Placental epithelial cell (primary cell): ENCODE measurements at places on chromosomes 7 and 10. TPM values are rescaled to one million over a fixed set of nuclear protein-coding genes. Genes with fewer than 3 reads are reported as not detected.

The POMZP3 gene
- 4.7 and 7.1 TPM in 2 replicates for total RNA-seq

The TBXAS1 gene
- total RNA-seq = 1.6 and 5.0 TPM in 2 replicates

The PRSS2 gene
- total RNA-seq = not detected in 2 replicates

The MYO1G gene
- 0.33 and 0.39 TPM in 2 replicates for total RNA-seq

The PALD1 gene
- total RNA-seq = not detected in 2 replicates

The SLC35G1 gene
- total RNA-seq = 1.8 and 2.0 TPM in 2 replicates

The TACR2 gene
- total RNA-seq = not detected in 2 replicates

The RAMP3 gene
- total RNA-seq = 3.5 TPM in 1 of 2 replicates, not detected in the other

The MACC1 gene
- total RNA-seq = not detected in 2 replicates

The STYXL1 gene
- total RNA-seq = 32.6 and 58.7 TPM in 2 replicates

The PDE6C gene
- total RNA-seq = not detected in 2 replicates

The LIPN gene
- not detected in 2 replicates for total RNA-seq

The ELMO1 gene
- total RNA-seq = not detected in 2 replicates

The PTPRN2 gene
- under 0.01 and 0.11 TPM in 2 replicates for total RNA-seq

The SLC26A3 gene
- 0.11 TPM in 1 of 2 replicates, not detected in the other for total RNA-seq

The C10orf67 gene
- total RNA-seq = 0.33 TPM in 1 of 2 replicates, not detected in the other

The GALNT17 gene
- 0.79 TPM in 1 of 2 replicates, not detected in the other for total RNA-seq

The ZNF32 gene
- 17.6 and 35.3 TPM in 2 replicates for total RNA-seq

The GNGT1 gene
- not detected in 2 replicates for total RNA-seq

The GPR15LG gene
- not detected in 2 replicates for total RNA-seq

The AGBL3 gene
- 0.11 and 0.39 TPM in 2 replicates for total RNA-seq

The CPN1 gene
- total RNA-seq = not detected in 2 replicates

The KLLN gene
- total RNA-seq = 0.39 and 0.65 TPM in 2 replicates
